ENCODE measurements at places on chromosomes 11 and 22.

DNA sequence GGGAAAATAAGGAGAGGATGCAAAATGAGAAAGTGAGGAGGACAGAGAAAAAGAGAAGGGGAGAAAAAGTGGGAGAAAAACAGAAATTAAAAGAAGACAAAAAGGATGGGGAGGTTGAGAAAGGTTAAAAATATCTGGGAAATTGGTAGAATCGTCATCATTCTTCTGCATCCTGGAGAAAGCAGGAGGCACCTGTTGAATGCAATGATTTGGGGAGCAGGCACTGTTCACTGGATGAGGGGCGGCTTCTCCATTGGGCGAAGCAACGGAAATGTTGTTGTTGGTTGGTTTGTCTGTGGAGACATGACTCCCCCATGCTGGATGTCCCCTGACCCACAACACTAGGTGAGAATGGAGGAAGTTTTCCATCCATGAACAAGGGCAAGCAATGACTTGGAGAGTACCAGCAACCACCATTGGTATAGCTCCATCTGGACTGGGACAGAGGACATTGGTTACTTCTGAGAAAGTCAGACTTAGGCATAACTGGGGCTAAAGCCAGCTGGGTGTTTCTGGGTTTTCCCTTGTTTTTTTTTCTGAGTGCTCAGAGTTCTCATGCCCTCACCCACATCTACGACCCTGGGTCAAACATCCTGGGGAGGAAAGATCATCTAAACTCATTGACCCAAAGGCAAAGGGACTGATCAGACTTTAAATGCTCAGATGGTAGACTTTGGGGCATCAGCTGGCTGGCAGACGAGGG is 11.9 kb upstream of the CD44 start:
- no peak for DNase-seq

GRCh38 chr11:3095712-3096361 is 38.6 kb upstream of the CARS1 start:
- no peak for DNase-seq

DNA sequence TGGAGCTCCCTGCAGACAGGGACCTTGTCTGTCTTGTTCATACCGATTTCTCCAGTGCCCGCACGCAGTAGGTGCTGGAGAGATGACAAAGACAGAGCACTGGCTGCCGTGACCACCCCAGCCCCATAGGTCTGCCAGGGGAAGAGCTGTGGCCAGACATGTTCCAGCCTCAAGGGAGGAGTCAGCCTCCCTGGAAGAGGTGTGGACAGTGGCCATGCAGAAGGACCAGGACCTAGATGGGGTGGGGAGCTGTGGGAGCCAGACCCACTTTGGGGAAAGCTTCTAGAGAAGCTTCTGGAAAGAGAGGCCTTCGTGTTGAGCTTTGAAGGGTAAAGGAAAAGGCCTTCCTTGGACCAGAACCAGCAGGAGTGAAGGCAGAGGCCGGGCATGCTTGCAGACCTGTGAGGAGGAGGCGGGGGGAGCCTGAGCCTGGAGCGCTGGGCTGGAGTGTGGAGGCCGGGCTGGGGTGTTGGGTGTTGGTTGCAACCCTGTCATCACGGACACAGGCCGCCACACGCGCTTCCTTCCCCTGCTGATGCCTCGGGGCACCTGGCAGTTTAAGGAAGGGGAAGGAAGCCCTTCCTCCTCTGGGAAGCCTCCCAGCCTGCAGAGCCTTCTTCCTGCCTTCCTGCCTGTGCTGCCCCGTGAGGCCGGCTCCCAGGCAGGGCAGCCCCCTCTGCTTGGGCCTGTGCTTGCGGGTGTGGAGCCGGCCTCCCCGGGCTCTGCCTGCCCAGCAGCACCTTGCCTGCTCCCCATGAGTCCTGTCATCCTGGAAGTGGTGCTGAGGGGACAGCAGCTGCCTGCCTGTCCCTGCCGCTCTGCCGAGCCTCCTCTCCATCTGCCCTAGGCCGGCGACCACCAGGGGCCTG is 12.3 kb downstream of the RELT start:
- DNase-seq, result no peak

DNA sequence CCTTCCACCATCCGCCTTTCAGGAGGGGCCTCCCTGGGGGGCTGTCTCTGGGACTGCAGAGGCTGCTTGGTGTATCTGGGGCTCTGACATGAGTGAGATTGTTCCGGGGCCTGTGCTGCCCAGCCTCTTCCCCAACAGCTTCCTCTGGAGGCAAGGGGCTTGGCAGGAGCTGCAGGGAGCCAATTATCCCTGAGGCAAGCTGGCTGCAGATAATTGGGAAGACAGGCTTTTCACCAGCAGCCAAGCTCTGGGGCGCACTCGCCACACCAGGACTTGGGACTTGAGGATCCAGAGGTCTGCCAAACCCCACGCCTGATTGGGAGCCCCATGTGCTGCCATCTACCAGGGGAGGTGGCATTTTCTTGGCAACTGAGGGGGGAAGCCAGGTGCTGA is 15.6 kb upstream of the RTN4R start:
- DNase-seq, result no peak

DNA sequence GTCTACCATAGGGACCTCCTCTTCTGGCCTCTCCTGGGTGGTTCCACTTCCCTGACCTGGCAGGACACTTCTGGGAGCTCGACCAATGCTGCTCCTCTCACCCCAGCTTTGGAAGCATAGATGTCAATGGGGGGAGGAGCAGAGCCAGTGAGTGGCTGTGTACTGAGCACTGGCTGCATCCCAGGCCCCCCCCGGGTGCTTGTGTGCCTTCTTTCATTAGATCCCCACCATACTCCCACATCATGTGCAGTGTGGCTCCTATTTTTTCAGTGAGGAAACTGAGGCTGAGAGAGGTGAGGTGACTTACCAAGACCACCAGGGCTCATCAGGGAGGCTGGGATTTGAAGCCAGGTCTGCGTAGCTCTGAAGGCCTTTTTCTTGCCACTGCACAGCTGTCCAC is 44.3 kb downstream of the LRRC32 start:
- DNase-seq, result no peak

GRCh38 chr11:7423946-7424345 is 61.4 kb upstream of the OLFML1 start:
- no peak for DNase-seq

Data from stimulated activated CD4-positive, alpha-beta T cell treated with anti-CD3 and anti-CD28 coated beads, Interleukin-12 subunit alpha, Interleukin-12 subunit beta, amount 100 ng/mL, for 24 hours (primary cell).